ENCODE measurements at places on chromosomes 7 and 10.

- DNase-seq: no peak
Measured at GRCh38 chr10:115141254-115141653, 48.1 kb downstream of the ATRNL1 start.

GRCh38 chr10:20276127-20276979, 460.1 kb downstream of the PLXDC2 start:
- DNase-seq: no peak

GRCh38 chr10:110174816-110175215, 32.6 kb upstream of the MXI1 start:
- DNase-seq: no peak

- no peak for DNase-seq
Measured at GRCh38 chr10:35091994-35092790, 2.1 kb upstream of the CUL2 start.

DNA sequence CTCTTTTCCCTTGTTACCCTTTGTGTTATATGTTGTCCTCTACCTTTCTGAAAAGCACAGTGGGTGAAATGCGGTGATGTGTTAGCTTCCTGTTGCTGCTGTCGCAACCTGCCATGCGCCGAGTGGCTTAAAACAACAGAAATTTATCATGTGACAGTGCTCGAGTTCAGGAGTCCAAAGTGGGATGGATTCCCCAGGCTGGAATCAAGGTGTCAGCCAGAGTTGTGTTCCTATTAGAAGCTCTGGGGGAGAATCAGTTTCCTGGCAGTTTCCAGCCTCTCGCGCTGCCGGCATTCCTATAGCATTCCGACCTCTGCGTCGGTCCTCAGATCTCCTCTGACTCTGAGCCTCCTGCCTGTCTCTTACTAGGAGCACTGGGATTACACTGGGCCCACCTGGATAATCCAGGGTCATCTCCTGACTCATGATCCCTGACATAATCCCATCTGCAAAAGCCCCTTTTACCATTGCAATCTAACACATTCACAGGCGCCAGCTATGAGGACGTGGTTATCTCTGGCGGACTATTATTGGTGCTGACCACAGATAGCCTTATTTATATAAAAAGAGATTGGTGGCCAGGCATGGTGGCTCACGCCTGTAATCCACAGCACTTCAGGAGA, 207.5 kb downstream of the CUX1 start:
- no peak for DNase-seq

GRCh38 chr7:49927631-49928030, 154.2 kb downstream of the VWC2 start:
- no peak for DNase-seq

GRCh38 chr10:126857178-126857806, 47.9 kb upstream of the DOCK1 start:
- DNase-seq: no peak

GRCh38 chr7:18834577-18834976, 282.9 kb downstream of the TWIST1 start:
- DNase-seq: no peak
